Activated CD4-positive, CD25-positive, alpha-beta regulatory T cell (primary cell): ENCODE measurements at places on chromosomes 1 and 21.

- no peak for DNase-seq
These were observed 15.0 kb downstream of the CRNN start for GRCh38 chr1:152398812-152399698.

GRCh38 chr1:27724961-27725373 lies 794 bp upstream of the FAM76A start:
- DNase-seq, result no peak

GRCh38 chr1:53582211-53583020 lies 123.2 kb downstream of the DMRTB1 start:
- no peak for DNase-seq

GRCh38 chr1:116933606-116934515 lies 24.1 kb downstream of the PTGFRN start:
- DNase-seq, result no peak

- DNase-seq, result no peak
These were observed 780 bp downstream of the HIVEP3 start for GRCh38 chr1:41917835-41918449.

- no peak for DNase-seq
These were observed 41.2 kb downstream of the BACE2 start for GRCh38 chr21:41209016-41209619.

DNA sequence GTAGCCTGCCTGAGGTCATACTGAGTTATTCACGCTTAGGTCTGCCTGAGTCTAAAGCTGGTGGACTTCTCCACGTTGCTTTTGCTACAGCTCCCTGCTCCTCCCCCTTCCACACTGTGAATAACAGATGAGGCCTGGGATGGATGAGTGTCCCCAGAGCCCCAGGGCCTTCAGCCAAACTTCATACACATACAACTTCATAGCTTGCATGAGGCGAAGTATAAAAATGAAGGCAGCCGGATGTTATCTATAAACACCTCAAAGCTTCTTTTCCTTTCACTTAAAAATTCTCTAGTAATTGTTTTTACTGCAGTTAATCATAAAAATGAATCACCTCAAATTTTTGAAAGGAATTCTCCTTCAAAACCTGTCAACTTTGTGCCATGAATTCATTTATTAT lies 70.2 kb downstream of the DAB1 start:
- no peak for DNase-seq

DNA sequence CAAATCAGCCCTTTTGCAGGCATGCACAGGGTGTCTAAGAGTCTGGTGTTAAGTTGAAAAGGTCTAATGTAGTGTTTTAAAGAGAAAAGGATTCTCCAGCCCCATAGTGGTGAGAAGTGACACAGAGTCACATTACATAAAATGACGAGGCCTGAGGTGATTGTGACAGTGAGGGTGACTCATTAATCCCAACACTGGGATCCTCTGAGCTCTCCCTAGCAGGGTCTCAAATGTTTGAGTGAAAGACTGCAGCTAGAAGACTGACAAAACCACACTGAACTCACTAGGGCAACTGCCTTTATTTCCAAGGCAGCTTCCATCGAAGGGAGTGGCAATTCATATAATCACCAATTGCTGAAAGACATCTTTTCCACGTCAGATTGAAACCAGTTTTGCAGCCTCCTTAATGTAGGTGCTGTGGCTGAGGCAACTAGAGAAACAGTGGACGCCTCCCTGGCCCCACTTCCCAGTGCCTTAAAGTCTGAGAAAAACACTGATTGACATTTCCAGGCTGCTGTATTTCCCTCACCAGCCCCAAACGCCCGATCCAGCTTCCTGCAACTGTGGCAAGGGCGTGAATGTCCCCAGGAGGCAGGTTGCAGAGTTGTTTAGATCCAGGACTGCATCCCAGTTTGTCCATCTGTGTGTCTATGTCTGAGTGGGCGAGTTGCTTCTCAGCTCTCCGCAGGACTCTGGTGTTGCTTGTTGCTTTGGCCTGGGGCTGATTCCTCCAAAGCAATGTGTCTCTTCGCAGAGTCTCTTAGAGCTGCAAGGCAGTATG lies 81.4 kb downstream of the RUNX1 start:
- DNase-seq, result no peak

DNA sequence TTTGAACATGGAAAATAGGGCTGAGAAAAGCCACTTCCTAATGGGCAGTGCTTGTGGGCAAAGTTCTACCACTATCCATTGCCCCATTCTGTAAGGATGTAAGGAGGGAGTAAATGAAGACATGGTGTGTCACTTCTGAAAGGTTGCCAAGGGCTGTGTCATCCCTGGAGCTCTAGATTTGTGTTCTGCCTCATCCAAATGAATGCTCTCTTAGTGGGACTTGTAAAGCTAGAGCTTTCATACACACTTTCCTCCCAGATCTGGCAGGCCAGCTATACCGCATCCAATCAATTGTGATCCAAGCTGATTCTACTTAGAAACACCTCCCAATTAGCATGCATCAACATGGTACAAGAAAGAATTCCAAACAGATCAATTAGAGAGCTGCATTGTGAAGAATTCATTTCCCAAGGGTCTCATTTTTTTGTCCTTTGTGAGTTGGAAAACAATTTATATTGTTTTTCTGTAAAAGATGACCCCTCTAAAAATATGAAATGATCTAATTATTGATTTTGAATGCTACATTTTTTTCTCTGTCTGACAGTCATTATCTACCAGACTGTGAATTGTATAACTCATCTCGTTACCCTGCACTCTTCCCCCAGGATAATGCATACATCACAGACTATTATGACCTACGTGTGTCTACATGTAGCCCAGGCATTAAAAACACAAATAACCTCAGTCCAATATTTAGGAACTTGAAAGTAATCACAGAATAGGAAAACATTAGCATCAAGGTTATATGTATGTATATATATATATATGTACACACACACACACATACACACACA lies 117.1 kb upstream of the DUSP10 start:
- DNase-seq, result no peak

DNA sequence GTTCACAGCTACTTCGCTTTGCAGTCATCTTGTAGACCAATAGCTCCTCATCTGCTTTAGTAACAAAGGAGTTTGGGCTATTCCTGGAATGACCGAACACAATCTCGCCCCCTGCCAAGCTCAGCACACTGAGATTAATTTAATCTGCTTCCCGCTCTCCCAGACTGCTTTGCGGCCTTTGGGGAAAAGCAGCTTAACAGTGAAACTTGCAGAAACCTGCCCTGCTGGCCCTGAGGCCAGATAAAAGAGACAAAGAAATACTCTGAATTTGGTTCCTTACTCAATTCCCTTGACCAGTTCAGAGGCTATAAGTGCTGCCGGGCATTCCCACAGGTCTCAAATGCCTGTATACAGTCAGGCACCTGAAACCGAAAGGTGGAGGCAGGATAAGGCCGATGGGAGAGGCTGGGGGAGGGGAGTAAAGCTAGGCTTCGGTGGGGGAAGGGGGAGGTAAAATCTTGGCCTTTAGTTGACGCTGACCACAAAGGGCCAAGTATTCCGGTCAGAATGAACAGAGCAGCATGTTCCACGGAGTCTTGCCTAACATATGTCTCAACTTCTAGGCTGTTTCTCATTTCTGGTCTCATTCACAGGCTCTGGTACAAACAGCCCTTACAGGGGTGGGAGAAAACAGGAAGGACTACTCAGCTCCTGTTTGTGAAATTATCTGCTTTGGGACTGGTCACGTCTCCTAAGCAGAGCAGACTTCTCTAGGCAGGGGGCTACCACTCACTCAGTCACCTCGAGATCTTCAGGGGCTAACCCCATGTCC lies 17.7 kb upstream of the A3GALT2 start:
- no peak for DNase-seq
